ENCODE measurements at places on chromosomes 2 and 18.

DNA sequence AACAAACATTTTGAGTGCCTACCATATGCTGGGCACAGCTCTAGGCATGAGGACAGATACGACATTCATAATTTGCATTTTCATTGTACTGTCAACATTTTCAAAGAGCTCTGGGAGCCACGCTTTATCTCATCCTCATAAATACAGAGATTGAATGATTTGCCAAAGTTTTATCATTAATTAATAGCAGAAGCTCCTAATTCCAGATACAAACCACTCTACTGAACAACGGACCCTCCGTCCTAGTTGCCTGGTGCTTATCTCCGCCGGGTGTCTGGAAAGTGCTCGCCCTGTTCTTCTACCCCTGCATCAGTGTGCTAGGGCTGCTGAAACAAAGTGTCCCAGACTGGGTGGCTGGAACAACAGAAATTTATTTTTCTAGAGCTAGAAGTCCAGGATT is 23.8 kb downstream of the SERTAD2 start:
- DNase-seq: no peak

DNA sequence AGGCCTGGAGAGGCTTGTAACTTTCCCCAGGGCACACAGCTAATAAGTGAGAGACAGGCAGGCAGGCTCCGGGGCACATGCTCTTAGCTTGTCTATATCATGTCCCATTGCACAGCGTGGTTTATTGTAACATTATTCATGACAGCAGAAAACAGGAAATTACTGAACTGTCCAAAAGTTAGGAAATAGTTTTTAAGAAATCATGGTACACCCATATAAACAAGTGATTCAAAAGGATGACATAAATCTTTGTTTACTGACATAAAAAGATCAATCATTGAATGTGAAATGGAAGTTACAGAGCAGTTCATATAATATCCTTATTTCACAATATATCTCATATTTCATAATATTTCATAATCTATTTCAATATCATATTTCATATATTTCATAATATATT is 34.3 kb upstream of the TXNDC2 start:
- DNase-seq: no peak

GRCh38 chr2:111108745-111109271 is 11.9 kb upstream of the BCL2L11 start:
- no peak for DNase-seq

DNA sequence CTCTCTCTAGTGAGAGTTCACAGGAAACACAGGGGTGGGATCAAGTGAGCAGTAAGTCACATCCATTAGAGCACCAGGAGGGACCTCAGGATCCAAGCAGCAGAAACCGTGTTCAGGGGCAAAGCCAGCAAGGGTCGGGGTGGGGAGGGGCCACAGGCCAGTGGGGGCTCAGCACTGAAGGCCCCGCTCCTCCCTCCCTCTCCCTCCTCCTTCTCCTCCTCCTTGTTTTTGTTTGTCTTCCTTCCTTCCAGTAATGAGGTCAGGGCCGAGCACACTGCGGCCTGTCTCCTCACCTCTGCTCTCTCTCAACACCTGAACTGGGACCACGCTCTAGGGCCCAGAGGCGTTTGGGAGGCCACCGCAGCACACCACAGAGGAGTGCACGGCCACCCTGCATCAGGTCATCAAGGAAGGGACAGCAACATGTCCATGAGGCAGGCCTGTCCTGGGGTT is 20.9 kb downstream of the MTERF4 start:
- DNase-seq: no peak

DNA sequence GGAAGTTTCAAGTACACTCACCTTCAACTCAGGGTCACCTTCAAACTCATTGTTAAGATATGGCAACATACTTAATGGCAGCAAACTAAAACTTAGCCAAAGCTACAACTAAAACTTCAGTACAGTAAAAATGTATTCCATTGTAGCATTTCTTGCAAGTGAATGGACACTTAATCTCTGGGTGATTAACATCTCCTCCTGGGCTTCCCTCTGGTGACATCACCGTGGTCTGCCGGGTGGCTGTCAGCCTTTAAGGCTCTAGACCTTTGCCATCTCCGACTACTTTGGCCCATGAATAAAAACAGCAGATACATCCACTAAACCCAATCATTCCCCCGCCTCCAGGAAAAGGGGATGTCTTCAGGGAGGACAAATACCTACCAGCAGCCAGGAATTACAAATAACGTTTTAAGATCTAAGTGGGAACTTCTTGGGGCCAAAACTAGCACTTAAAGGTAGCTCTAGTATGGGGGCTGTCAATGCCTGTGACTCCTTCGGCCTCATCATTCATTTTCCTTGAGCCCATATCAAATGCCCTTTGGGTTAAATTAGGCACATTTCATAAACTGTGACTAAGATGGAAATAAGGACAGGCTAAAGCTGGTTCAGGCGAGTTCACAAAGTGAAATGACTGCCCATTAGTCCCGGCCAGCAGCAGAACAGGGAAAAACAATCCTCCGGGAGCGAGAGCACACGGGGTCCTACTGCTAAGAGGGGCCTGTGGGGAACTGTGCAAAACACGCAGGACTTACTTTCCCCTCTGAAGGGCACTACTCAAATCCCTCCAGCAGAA is 1.1 kb downstream of the TFCP2L1 start:
- DNase-seq: no peak
